Astrocyte (in vitro differentiated cells and primary cell): ENCODE measurements at places on chromosomes 7 and 10. TPM values are rescaled to one million over a fixed set of nuclear protein-coding genes. Genes with fewer than 3 reads are reported as not detected.
A peak's percentile ranks its signal among the peaks of the same experiment; 100 is the strongest.

GRCh38 chr7:139603896-139604295, 80.4 kb downstream of the CLEC2L start:
- H3K27me3 ChIP-seq: no peaks in the 10 kb centered on the region
- H3K36me3 ChIP-seq: peaks cover 42% of the 10 kb centered on the region
- no peak overlapping the region for H3K4me3 ChIP-seq
- no peak for DNase-seq
- no peak overlapping the region for H3K27ac ChIP-seq

DNA sequence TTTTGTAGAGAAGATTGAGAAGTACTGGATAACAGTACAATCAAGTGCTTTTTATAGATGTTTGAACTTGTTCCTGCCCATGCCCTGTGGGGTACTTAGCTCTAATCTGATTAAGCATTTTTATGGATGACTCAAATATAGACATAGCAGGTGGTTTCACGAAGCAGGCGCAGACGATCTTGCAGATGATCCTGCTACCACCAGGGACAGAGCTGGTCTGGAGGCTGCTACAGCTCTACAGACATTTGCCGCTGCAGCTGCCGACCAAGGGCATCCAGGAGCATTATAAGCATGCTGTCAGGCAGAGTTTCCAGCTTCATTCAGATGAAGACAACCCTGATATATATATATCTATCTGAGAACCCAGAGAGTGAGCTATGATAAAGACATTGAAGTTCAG, 650.4 kb downstream of the NXPH1 start:
- no peaks in the 10 kb centered on the region for H3K36me3 ChIP-seq
- H3K27ac ChIP-seq: no peak overlapping the region
- no peaks in the 10 kb centered on the region for H3K4me1 ChIP-seq
- H3K4me3 ChIP-seq: no peak overlapping the region
- no peaks in the 10 kb centered on the region for H3K27me3 ChIP-seq

DNA sequence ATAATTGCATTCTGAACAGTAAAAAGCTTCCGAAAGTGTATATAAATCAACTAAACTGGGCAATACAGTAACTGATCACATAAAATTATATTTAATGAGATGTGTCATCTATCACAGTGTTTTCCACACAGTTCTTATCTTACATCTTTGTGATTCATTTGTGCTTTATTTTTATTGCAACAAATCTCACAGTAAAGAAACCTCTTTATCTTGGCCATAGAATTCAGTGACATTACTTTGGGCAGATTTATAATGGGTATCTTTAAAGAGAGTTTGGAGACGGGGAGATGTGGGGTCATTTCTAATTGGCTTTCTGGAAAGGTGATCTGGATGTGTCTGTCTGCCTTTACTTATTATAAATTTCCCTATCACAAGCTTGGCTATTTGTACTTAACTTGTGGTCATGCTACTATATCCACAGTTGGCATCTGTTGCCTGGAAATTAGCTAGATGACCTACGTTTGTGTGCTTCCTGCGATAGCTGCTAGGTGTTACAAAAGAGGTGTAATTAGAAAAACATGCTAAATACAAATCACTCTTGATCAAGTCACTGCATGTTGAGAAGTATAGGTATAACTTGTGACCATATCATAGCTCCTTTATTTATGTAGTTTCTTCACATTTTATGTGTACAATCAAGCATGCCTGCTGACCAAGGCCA, 123.8 kb downstream of the ARID5B start:
- no peak overlapping the region for H3K4me3 ChIP-seq
- H3K27me3 ChIP-seq: no peaks in the 10 kb centered on the region
- peak overlapping the region; percentile 49 for H3K27ac ChIP-seq
- H3K4me1 ChIP-seq: peaks cover 32% of the 10 kb centered on the region

- H3K27me3 ChIP-seq: no peaks in the 10 kb centered on the region
- H3K4me1 ChIP-seq: no peaks in the 10 kb centered on the region
- no peak overlapping the region for H3K4me3 ChIP-seq
- no peak overlapping the region for H3K27ac ChIP-seq
- no peaks in the 10 kb centered on the region for H3K36me3 ChIP-seq
- DNase-seq: no peak
These were observed 15.9 kb upstream of the SCRN1 start for GRCh38 chr7:30005464-30005863.

- H3K27ac ChIP-seq: no peak overlapping the region
- H3K36me3 ChIP-seq: no peaks in the 10 kb centered on the region
- no peak overlapping the region for H3K4me3 ChIP-seq
- H3K27me3 ChIP-seq: no peaks in the 10 kb centered on the region
These were observed 52.9 kb downstream of the PIK3AP1 start for GRCh38 chr10:96667401-96667800.

GRCh38 chr7:44697136-44698045, 51.3 kb upstream of the ZMIZ2 start:
- H3K36me3 ChIP-seq: peaks cover 9% of the 10 kb centered on the region
- no peak overlapping the region for H3K4me3 ChIP-seq
- no peak for DNase-seq
- no peak overlapping the region for H3K27ac ChIP-seq

DNA sequence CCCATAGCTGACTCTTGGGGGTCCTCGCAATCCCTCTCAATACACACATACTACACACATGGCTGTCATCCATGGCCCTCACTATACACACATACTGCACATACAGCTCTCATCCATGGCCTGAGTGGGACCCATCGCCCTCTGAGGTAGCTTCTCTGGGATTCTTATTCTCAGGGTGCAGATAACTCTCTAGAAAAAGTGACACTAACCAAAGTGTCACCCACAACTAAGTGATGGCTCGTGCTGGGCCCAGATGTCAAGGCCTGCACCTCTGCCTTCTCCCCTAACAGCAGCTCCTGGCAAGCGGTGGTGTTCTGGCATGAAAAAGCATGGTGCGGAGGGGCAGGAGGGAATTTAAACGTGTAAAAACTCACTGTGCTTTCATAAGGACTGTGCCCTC, 62.7 kb upstream of the ZPBP start:
- no peaks in the 10 kb centered on the region for H3K36me3 ChIP-seq
- H3K27me3 ChIP-seq: no peaks in the 10 kb centered on the region
- no peak overlapping the region for H3K4me3 ChIP-seq
- no peaks in the 10 kb centered on the region for H3K4me1 ChIP-seq
- H3K27ac ChIP-seq: no peak overlapping the region
- no peak for DNase-seq

DNA sequence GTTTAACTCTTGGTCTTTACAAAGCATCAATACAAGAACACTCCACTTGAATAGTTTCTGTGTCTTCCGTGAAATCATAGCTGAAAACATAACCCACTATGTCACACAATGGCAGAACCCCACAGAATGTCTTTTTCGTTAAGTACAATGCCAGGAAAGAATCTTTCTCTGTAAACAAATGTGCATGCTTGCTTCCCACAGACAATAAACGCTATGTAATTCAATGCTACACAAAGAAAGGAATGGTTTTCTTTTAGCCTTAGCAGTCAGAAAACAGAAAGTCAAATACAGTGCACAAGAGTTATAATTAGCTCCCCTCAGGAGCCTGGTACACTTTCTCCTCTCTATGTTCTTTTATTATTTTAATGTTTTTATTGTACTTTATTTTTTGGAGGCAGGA, 186.1 kb downstream of the SRPK2 start:
- peaks cover 12% of the 10 kb centered on the region for H3K4me1 ChIP-seq
- H3K27ac ChIP-seq: no peak overlapping the region
- no peaks in the 10 kb centered on the region for H3K27me3 ChIP-seq
- peak; percentile 18 for DNase-seq
- H3K36me3 ChIP-seq: no peaks in the 10 kb centered on the region

DNA sequence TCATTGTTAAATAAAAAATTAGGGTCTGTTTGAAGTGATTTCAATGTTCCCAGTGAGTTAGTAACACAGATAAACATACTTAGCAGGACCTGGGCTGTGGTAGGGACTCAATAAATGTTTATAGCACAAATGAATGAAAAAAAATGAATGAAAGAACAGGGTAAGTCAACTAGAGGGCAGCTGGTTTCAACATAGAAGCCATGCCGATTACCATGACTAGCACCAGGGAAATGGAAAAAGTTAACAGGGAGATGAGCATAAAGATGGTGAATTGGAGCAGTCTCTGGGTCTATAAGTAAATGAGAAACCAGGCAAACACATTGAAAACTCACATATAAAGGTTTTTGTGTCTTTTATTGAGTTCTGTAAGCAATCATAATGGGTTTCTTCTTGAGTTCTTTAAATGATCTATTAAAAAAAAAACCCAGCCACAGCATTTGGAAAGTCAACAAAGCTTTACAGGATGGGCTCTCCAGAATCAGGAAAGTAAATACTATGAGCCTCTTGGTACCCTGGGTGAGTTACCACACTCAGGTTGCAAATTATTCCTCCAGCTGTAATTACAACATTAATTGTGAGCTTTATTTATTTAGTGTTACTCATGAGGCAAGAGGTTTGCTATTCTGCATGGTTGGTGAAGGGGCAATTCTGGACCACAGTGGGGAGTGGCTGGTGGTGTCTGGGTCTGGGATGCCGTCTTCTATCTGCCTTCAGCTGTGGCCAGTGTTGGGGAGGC, 46.1 kb upstream of the MTPN start:
- no peaks in the 10 kb centered on the region for H3K4me1 ChIP-seq
- H3K4me3 ChIP-seq: no peak overlapping the region
- no peak for DNase-seq
- no peaks in the 10 kb centered on the region for H3K36me3 ChIP-seq

- no peak for DNase-seq
- H3K4me3 ChIP-seq: no peak overlapping the region
- no peak overlapping the region for H3K27ac ChIP-seq
- H3K27me3 ChIP-seq: no peaks in the 10 kb centered on the region
- no peaks in the 10 kb centered on the region for H3K4me1 ChIP-seq
- peaks cover 3% of the 10 kb centered on the region for H3K36me3 ChIP-seq
These were observed 53.0 kb downstream of the PHF14 start for GRCh38 chr7:11026452-11027359.

DNA sequence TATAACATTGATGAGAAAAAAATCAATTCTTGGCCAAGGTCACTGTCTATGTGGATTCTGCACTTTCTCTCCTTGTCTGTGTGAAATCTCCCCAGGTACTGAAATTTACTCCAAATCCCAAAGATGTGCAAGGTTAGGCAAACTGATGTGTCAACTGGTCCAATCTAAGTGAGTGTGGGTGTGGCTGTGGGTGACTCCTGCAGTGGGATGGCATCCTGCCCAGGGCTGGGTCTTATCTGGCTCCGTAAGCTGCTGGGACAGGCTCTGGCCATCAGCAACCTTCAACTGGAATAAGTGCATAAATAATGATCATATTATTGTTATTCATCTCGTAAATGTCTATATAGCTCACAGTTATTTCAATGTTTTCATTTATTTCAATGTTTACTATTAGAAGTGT, 79.3 kb downstream of the JCAD start:
- no peaks in the 10 kb centered on the region for H3K4me1 ChIP-seq
- H3K27ac ChIP-seq: no peak overlapping the region
- no peak overlapping the region for H3K4me3 ChIP-seq
- peak; percentile 60 for DNase-seq
- no peaks in the 10 kb centered on the region for H3K27me3 ChIP-seq

DNA sequence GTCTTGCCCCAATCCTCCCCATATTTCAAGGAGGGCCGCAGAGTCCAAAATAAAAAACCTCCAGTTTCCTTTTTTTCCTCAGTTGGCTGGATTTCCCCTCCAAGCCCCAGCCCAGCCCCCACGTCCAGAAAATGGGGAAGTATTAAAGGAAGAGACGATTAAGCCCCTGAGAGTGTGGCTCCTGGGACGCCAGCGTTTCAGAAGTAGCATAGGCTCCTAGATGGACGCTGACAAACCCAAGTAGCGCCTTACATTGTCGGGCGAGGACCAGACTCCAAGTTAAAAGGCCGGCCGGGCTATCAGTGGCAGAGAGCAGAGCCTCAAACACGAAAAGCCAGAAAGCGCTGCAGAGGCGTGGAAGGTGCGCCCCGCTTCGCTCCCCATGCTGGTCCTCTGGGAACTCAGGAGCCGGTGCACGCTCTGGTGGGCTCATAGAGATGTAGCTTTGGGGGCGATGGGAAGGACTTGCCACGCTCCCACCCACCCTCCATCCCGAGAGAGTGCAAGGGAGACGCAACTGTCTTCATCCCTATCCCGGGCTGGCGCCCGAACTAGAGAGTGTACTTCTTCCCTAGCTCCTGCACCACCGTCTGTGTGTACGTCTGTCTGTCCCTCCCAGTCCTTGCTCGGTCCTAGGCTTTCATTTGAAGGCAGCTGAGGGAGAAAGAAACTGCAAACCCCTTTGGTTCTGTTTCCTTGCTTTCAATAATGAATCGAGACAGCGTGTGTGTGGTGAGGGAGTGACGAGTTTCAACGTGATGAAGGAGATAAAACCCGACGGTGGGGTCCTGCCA, 6.3 kb upstream of the EMX2 start:
- no peak overlapping the region for H3K27ac ChIP-seq
- peaks cover 92% of the 10 kb centered on the region for H3K27me3 ChIP-seq
- no peaks in the 10 kb centered on the region for H3K36me3 ChIP-seq

- H3K27me3 ChIP-seq: peaks cover 7% of the 10 kb centered on the region
- no peak overlapping the region for H3K27ac ChIP-seq
- H3K4me3 ChIP-seq: no peak overlapping the region
- no peaks in the 10 kb centered on the region for H3K36me3 ChIP-seq
These were observed 159.0 kb upstream of the SHH start for GRCh38 chr7:155971180-155971770.

DNA sequence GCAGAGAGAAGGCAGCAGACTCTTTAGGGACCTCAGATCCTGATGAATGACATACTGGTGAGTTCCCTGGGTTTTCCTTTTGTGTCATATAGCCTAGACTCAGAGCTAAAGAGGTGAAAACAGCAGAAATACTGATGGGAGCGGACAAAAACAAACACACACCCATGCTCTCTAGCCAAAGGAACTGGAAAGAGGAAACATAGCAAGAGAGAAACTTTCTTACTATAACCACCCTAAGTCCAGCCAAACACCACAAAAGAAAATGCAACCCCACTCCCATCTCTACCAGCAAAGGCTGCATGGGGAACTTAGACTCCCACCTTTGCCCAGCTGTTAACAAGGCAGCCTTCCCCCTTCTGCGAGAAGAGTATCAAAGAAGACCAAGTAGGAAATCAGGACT, 16.3 kb downstream of the GSAP start:
- no peak for DNase-seq
- H3K4me1 ChIP-seq: no peaks in the 10 kb centered on the region
- H3K36me3 ChIP-seq: no peaks in the 10 kb centered on the region
- H3K27me3 ChIP-seq: no peaks in the 10 kb centered on the region
- H3K27ac ChIP-seq: no peak overlapping the region

DNA sequence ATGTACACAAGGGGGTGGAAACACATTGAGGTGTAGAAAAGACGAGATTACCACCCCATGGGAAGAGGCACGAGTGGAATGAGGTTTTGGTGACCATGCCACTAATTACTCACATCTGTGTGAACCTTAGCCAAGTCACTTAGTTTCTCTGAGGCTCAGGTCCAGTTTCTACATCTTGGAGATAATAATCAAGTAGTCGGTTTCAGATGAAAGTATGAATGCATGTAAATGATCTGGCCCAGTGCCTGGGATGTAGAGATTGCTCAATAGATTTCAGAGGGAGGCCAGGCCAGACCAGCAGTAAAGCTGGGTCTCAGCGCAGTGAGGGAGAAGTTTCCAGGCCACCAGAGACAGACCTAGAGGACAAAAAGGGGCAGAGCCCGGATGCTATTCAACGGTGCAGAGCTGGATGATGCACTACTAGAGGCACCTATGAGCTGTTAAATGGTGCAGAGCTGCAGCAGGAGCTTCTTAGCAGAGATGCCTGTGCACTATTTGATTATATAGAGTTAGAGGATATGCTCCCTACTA, 725.1 kb downstream of the GRID1 start:
- H3K36me3 ChIP-seq: no peaks in the 10 kb centered on the region
- DNase-seq: peak; percentile 53
- H3K4me3 ChIP-seq: no peak overlapping the region

GRCh38 chr7:50598460-50599343, 33.5 kb upstream of the DDC start:
- H3K27me3 ChIP-seq: no peaks in the 10 kb centered on the region
- no peak overlapping the region for H3K27ac ChIP-seq
- no peaks in the 10 kb centered on the region for H3K4me1 ChIP-seq
- H3K36me3 ChIP-seq: peaks cover 31% of the 10 kb centered on the region
- no peak for DNase-seq

The ZNRF2 gene
- 9.2 and 9.9 TPM in 2 replicates for total RNA-seq

The HOGA1 gene
- total RNA-seq: 0.23 and 0.31 TPM in 2 replicates

The HABP2 gene
- total RNA-seq: not detected in 2 replicates

The PPP1R3C gene
- 3.7 and 4.9 TPM in 2 replicates for total RNA-seq
